ENCODE measurements at places on chromosomes 2 and 18.

DNA sequence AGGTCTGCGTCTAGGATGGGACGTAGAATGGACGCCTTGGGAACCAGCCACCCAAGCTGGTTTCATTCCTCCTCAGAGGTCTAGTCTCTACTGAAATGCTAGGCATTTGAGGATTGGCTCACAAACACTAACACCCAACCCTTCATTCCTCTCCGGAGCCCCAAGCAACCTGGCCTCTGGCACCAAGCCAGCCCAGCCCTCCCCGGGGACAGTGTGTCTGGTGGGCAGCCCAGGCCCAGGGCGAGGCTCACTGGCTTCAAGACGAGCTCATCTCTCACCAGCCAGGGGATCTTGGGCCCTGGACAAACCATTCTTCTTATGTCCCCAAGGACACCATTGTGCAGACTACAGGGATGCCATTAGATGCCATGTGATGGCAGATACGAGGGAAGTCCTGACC is 182.5 kb downstream of the CTIF start:
- no peak for DNase-seq

- no peak for DNase-seq
Observed at GRCh38 chr18:24741965-24742724, 281.7 kb downstream of the HRH4 start.

- no peak for DNase-seq
Observed at GRCh38 chr2:217722883-217723472, 279.8 kb downstream of the TNS1 start.

DNA sequence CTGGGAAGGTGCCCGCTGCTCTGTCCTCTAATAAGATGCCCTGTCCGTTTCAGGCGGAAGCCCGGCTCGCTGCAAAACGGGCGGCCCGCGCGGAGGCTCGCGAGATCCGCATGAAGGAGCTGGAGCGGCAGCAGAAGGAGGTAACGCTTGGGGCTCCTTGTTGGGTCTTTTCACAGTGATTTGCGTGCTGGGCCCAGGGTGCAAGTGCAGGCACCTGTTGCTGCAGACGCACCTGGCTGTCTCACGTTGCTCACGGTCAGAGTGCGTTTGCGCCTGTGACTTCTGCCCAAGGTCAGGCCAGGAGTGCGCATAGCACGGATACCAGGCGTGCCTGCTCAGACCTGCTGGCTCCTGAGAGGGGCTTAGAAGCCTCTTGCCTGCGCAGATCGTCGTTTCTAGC is 81.1 kb downstream of the LRRFIP1 start:
- DNase-seq: no peak

DNA sequence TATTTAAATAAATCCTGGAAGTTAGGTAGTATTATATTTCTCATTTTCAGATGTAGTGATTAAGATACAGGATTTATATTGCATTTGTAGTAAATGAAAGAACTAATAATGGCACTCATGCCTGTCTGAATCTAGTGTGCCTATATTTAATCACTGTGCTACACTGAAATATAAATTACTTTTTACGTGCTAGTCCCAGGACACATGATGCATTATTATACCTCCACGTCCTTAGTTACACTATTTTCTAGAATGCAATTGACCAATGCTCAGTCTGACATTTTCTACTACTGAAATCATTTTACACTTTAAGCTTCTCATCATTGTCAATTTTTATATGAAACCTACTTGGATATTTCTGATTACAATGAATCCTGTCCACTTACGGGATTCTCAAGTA is 80.9 kb upstream of the TMEFF2 start:
- DNase-seq: no peak

DNA sequence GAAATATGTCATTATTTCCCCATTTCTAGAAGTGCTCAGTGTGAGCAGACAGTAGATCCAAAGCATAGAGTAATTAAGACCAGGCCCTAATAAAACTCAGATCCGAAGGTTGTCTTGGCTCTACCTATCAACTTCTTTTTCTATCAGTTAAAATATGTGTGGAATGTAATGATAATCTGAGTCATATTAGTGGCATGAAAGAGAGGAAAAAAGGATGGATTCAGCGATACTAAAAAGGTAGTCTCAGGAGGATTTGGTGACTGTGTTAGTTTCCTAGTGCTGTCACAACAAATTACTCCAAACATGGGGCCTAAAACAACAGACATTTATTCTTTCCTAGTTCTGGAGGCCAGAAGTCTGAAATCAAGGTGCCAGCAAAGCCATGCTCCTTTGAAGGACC is 103.7 kb upstream of the NABP1 start:
- DNase-seq: no peak

GRCh38 chr2:43169099-43169945 is 57.1 kb downstream of the ZFP36L2 start:
- peak; percentile 66 for DNase-seq

DNA sequence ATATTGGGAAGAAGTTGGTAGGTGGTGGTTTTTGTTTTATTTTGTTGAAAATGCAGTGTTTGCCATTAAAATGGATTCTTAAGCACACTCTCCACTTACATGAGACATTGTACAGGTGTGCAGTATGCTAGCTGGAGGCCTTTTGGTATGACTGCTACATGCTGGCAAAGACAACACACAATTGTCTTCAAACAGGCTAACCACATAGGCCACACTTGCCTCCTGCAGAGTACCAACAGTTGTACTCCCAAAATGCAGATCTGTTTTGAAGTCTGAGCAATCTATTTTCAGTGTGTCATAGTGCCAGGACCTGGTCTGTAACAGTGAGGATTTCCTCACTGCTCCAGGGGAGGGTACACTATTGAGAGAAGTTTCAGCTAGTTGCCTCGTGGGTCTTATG is 213.6 kb downstream of the ZRANB3 start:
- no peak for DNase-seq

DNA sequence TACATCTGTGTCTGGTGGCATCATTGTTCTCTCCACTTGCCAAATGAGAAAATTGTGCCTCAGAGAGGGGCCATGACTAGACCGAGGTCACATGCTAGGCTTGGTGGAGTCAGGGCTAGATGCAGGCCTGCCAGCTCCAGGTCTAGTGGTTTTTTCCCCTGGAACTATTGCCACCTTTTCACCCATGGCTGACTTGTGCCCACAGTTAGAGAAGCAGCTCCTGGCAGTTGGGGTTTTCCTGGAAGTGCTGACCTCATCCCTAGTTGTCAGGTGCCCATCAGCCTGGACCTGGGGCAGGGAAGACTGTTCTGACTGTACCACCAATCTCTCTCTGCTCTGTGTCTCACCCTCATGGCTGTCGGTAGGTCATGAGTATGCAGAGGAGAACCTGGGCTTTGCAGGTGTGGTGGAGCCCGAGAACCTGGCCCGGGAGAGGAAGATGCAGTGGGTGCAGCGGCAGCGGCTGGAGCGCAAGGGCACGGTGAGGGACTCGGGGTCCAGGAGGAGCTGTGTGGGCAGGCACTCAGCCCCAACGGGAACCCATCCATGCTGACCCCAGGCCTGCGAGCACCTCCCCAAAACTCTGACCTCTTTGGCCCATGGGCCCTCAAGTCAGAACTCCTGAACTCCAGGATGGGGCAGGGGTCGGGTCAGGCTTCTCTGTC is 12.4 kb upstream of the CATIP start:
- no peak for DNase-seq

DNA sequence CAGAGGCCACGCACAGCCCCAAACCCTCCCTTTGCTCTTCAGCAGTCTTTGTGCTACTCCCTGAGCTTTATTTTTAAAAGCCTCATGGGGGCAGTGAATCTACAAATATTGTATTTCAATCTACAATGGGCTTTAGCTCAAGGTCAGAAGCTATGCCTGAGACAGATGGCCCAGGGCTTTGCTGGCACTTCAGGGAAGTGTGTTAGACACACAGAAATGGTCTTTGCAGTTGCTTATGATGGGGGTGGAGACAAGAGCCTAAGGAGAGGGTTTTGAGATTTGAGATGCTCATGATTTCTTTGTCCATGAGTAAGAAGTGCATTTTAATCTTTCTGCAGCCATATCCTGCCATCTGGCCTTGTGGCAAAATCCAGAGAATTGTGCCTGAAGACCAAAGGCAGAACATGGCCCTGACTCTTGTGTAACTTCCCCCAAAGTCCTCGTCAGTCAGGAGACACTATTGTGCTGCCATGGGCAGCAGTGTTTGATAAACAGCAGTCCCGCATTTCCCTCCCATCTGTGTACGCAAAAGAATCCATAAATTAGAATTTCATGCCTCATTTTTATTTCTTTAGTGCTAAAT is 92.6 kb downstream of the VAPA start:
- no peak for DNase-seq

DNA sequence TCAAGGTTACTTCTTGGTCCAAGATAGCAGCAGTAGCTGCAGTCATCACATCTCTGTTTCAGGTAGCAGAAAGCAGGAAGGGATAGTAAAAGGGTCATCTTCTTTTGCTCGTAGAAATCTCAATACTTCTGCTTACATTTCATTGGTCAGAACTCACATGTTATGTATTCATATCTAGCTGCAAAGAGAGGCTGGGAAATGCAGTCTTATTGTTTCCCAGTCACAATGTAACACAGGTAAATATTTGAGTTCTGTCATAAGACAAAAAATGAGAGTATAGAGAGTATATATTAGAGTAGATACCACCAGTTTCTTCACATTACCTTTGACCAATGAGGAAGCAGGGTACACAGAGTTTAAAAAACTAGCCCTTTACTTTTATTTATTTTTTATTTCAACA is 132.4 kb upstream of the ITGA6 start:
- no peak for DNase-seq

GRCh38 chr18:76835380-76835779 is 13.0 kb downstream of the ZNF236 start:
- no peak for DNase-seq

DNA sequence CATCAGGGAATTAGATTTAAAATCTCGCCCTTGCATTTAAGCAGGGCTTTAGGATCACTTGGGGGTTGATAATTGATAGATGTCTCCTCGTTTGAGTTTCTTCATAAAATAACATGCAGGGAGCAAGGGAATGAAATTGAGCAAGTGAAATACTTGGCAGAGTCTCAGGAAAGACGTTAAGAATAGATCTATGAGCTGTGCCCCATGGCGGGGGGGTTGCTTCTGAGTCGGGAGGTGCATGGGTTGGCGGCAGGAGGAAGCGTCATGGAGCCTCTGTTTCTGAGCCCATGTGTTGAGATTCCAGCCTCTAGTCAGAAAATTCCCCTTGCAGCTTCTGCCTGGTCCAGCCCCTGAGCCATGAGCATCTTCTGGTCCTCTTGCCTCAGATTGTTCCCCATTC is 82.0 kb downstream of the APOB start:
- DNase-seq: no peak

- no peak for DNase-seq
Observed at GRCh38 chr2:128832946-128833663, 514.4 kb upstream of the HS6ST1 start.

DNA sequence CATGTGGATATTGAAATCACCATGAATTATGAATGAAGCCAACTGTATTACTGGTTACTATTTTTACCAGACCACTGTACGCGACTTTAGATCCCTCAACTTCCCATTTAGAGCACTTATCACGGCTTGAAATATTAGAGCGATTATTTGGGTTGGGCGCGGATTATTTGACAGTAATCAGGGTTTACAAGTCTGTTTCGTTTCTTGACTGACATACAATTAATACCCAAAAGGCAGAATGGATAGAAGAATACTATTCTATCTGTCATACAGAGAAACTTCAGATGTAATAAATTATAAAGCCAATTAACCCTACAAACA is 496 bp upstream of the NAPG start:
- DNase-seq: no peak

DNA sequence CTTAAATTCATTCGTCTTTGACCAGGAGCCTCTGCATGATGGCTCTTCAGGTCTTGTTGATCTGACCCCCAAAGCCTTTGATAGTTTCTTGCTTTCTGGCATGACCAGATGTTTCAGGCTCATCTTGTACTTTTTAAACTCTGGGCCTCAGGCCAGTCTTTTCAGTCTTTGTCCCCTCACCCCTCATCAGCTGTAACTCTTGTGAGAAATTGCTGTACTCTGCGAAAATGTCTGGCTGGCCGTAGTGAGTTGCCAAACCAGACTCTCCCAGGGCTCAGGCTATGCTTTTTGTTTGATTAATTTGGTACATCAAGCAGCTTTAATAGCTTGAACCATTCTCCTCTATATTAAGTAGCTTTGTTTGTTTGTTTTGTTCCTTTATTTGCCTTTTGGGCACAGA is 75.9 kb downstream of the BABAM2 start:
- no peak for DNase-seq

DNA sequence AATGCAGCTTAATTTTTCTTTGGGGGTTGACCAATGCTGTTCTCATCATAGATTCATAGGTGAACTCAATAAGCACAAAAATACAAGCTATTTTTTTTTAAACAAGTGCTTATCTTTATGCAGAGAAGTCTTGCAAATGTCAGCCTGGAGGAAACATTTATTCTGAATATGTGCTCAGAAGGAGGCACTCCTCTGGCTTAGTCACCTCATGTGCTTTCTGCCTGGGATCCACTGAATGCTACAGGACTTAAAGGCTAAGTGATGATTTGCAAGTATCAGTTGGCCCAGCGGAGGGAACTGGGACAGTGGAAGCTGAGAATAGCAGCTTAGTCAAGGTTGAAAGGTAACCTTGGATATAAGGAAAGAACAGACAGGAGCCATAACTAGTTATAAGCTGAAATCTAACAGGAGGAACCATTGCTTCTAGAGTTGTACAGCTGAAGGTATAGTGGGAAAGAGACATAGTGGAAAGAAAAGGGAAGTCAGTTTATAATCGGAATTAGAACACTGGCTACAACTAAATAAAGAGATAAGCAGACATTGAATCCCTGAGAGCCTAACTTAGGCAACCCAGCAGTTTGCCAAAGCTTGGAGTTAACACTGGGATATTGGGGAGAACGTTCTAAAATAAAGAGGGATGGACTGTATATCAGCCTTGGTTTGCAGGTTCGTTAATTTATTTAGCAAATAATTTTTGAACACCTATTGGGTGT is 488.7 kb downstream of the SUCLG1 start:
- no peak for DNase-seq

DNA sequence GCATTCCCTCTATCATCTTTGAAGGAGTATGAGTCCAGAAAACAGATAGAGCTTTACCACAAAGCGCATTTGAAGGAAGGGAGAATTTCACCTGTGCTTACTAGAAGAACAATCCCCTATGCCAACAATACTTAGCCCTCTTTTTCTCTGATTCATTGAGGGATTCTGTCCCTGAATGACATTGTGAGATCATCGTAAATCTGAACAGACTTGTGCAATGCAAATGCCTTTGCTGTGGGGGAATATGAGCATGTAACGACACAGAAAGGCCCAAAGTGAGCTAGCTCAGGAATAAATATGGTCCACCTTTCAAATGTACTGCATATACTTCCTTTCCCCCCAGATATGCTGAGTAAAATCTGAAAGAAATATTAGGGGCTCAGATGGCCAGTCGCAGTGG is 67.6 kb downstream of the SCN1A start:
- no peak for DNase-seq

GRCh38 chr2:18976168-18976961 is 382.1 kb downstream of the OSR1 start:
- no peak for DNase-seq

All from GM13976 (cell line).